ENCODE measurements at places on chromosomes 3 and 15.
A peak's percentile ranks its signal among the peaks of the same experiment; 100 is the strongest.

DNA sequence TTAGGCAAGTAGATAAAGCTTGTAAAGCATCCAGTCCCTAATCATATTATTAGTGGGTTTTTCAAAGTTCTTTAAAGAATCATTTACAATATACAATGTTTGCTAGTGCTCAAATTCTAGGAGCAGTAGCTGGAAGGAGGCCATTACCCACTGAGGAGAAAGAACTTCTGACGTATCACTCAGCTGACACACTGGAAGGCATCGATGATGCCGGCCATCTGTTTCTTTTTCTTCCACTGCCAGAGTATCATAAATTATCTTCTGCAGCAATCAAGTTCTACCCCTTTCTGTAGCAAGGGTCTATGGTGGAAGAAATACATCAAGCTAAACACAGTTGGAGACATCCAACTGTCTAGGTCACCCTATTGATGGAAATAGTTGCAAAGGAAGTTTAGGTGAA is 243.2 kb upstream of the LRRN1 start:
- DNase-seq: no peak

DNA sequence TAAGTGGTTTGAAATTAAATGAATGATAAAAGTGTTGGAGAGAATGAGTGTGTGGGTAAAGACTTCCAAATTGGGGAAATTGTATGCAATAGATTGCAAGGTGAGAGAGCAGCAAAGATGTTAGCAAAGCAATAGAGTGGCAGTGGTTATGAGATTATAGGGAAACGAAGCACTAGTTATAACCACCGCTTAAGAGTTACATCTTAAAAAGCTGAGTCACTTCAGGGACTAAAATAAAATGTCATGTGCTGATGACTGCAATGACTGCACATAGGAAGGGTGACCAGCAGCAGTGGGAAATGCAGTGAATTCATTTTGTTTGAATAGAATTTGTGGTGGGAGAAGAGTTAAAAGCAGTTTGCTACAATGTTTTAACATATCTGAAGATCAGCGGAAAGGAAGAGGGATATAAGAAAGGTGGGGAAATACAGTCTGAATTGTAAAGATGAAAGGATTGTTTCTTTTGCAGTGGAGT is 127.3 kb downstream of the RAP2B start:
- DNase-seq: no peak

GRCh38 chr3:154776549-154777225 is 303.4 kb upstream of the MME start:
- DNase-seq: no peak

GRCh38 chr15:100060276-100060926 is 281.4 kb downstream of the ADAMTS17 start:
- no peak for DNase-seq

DNA sequence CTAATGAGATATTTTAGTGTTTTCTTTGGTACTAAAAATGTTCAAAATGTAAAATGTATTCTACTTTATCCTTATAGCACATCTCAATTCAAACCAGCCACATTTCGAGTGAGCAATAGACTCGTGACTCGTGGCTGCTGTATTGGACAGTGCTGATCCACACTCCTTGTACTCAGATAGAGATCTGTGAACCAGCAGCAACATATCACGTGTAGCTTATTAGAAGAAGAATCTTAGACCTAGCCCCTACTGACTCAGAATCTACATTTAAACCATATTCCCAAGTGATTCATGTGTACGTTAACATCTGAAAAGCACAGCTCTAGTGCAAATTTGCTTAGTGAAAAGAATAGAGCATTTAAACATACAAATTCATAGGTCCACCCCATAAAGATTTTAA is 130.9 kb downstream of the IL1RAP start:
- DNase-seq: no peak

DNA sequence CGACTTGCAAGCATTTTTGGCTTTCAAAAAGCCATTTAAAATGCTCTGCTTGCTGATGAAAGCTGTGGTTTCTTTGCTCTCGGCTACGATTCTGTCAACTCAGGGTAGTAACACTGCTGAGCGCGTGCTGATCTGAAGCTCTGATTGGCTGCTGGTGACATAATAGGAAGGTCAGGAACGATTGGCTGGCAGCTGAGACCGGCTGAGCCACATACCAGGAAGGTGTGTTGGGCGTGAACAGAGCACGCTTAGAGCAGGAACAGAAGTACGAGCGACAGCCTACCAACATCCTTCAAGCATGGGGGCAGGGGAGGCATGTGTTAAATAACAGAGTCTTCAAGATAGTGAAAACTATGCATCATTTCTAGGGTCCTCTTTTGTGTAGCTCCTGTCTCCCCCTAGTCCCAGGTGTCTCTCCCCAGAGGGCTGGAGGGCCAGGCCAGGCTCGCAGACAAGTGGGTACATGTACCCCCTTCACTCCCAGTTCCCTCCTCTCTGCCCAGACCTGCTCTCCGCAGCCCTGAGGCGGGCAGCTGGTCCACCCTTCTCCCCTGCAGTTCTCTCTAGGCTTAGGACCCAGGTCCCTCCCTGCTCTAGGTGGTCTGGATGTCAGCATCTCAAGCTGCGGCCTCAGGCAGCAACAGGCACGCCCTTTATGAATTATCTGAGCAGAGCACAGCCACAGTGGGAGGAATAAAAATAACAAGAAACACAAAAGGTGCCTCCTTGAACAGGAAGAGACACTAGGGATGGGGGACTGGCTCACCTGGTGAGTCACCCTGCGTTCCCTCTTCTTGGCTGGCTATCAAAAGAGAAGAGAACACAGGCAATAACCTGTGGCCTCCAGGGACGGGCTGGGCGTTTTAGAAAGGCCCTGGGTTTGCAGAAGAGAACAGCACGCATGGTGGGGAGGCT is 76.0 kb downstream of the TAMM41 start:
- DNase-seq: peak; percentile 45

GRCh38 chr15:25693321-25694238 is 169.5 kb downstream of the ATP10A start:
- DNase-seq: no peak

GRCh38 chr15:96351761-96352603 is 21.5 kb downstream of the NR2F2 start:
- DNase-seq: no peak

DNA sequence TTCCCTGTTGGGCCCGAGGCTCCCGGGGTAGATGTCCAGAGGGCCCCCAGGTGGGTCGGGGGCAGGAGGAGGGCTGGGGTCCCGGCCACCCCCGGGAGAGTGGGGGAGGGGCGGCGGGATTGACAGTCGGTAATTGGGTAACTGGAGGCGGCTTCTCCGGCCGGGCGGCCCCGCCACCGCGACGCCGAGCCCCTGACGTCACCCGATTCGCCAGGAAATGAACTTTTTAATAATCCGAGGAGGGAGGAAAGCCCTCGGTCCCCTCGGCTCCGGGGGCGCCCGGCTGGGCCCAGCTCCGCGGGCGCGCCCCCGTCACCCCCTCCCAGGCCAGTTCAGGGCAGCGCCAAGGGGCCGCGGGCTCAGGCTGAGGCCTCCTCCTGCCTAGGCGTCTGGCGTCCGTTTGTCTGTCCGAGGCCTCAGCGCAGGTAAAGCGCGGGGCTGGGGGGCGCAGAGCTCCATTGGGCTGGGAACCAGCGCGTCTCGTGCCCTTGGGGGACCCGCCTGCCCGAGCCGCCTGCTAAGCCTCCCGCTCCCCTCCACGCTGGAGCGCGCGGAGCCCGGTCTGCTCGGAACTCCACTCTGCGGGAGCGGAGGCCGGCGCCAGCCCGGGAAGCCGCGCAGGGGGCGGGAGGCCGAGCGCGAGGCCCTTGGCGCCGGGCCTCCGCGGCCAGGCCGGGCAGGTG is 3.9 kb downstream of the GATA2 start:
- DNase-seq: no peak

GRCh38 chr15:33580526-33580925 is 269.8 kb downstream of the RYR3 start:
- no peak for DNase-seq

DNA sequence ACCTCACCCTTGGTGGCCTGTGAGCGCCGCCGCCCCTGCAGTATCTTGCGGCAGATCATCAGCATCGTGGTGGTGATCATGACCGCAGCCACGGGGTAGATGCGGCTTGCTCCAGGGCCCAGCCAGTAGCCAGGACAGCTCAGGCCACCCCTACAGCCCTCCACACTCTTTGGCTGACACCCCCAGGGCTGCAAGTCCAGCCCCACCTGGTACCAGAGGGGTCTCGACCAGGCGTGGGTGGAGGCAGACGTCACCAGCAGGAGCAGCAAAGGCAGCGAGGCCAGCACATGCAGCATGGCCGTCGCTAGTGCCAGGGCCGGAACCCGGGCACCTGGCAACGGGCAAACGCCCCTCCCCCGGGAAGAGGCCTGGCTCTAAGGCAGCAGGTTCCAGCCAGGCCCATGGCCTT is at the start of gene TMEM89:
Gene TMEM89, minus strand, starts transcription at position 309 of the 409 bp plus-strand sequence. Its CDS starts 13 bp downstream, at position 296.
- DNase-seq: no peak

DNA sequence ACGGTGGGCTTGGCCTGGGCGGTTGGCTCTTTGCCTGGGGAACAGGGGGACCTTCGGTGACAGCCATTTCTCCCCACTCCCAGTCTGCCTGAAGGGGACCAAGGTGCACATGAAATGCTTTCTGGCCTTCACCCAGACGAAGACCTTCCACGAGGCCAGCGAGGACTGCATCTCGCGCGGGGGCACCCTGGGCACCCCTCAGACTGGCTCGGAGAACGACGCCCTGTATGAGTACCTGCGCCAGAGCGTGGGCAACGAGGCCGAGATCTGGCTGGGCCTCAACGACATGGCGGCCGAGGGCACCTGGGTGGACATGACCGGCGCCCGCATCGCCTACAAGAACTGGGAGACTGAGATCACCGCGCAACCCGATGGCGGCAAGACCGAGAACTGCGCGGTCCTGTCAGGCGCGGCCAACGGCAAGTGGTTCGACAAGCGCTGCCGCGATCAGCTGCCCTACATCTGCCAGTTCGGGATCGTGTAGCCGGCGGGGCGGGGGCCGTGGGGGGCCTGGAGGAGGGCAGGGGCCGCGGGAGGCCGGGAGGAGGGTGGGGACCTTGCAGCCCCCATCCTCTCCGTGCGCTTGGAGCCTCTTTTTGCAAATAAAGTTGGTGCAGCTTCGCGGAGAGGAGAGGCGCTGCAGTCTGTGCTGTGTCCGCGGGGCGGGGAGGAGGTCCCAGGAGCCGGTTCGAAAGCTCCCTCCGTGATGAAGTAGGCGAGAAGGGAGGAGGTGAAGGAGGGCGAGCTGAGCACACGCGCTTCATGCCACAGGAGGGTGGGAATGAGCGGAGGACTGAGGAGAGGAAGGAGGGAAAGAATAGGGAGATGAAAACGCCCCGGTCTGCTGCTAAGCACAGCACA is 9.6 kb downstream of the CLEC3B start:
- DNase-seq: no peak

GRCh38 chr3:64213962-64214379 is 11.3 kb downstream of the PRICKLE2 start:
- DNase-seq: no peak

DNA sequence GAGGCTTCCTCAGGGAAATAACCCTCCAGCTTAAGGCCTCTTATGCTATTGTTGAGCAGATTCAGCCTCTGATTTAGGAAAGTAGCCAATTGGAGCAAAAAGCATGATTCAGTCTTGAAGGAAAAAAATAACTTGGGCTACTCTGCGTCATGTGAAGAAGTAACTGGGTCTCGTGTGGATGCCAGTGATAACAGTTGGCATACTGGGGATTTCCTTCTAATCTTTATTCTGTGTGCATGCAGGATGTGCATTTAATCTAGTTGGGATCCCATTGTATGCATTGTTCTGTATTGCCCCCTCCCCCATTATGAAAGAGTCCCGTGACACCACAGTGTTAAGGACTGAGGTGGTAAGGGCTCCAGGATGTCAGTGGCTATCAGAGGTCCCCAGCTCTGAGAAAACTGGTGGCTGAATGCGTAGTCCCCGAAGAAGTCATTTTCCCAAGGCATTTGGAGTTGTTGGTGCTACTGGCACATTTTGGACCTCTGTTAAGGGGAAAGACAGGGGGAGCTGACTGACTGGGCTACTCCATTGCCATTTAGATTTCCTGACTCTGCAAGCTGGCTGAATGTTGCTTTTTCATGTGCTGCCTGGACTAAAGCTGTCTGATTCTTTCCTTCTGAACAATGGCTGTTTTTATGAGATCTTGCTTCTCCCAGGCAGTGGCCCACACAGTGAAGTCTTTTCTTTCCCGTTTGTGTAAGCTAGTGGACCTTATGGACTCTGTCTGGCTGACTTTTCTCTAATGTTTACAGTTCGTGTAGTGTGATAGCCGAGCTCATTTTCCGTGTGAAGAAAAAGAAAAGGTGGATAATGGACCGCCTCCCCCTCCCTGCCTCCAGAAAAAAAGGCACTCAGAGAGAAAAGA is 38.4 kb upstream of the TRAK1 start:
- no peak for DNase-seq

DNA sequence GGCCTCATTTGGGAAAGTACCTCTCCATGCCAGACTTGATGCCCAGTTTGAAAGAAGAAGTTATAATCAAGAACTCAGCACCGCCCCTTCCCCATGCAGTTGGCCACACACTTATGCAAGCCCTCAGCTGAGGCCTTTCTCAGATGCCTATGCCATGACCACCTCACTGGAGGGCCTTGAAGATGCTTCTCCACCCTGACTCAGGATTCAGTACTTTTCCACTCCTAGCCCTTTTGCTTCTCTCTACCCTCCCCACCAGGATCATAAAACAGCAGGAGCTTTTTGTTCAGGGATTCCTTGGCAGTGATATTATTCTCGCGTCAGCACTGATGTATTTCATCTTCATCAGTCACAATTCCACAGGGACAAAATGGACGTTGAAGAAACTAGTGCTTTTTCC is 313.5 kb downstream of the PYDC2 start:
- DNase-seq: no peak

DNA sequence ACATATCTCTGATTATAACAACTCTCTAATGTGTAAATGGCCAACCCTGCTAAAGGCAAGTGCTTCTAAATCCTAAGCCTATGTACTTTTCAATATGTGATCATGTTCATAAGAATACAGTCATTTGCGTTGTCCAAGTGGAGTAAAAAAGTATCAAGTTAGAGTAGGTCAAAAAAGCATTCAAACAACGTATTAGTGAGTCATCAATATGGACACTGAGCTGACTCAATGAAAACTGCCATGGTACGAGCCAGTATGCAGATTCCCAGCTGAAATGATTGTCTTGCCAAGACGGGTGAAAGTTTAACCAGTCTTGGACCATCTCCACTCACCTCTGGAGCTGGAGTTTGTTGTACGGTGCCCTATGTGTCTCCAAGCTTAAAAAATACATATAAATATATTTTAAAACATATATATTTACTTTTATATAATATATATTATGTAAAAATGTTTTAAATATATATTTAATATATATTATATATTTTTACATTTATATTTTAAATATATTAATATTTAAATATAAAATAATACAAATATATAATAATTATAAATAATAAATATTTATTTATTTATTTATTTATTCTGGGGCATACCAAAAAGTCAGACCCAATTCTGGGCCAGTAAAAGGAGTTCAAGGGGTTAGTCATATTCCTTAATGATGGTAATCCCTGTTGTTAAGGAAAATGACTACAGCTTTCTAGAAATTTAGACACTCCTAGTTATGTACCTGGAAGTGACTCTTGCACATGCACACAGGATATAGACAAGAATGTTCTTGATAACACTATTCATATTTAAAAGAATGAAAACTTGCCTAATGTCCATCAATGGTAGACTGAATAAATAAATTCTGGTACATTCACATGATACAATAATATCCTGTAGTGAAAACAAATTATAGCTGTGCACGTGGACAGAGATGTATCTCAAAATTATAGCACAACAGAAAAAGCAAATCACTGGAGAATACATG is 27.2 kb downstream of the PLSCR4 start:
- DNase-seq: no peak

Measured in stimulated activated CD4-positive, alpha-beta T cell treated with anti-CD3 and anti-CD28 coated beads, Interleukin-1b, Interleukin-23, amount 100 ng/mL, for 1 hour (primary cell).